ENCODE measurements at places on chromosomes 13 and 19.

GRCh38 chr13:103030776-103031175 is 35.4 kb downstream of the SLC10A2 start:
- no peak for DNase-seq

GRCh38 chr13:61778531-61778930 is 362.9 kb upstream of the PCDH20 start:
- no peak for DNase-seq

DNA sequence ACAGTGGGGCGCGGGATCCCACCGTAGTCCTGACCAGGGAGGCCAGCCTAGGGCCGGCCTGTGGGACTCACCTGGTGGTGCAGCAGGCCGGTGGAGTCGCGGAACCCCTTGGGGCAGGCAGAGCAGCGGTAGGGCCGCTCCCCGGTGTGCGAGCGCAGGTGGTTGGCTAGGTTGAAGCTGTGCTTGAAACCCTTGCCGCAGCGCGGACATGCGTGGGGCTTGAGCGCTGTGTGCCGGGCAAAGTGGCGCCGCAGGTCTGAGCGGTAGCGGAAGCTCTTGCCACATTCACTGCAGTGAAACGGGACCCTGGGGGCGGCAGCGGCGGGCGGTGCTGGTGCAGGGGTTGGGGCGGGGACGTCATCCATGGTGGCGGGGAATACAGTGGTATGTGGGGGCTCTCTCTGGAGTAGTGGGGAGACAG is 1.8 kb downstream of the FIZ1 start:
- no peak for DNase-seq

- no peak for DNase-seq
Observed at GRCh38 chr13:24851546-24851945, 87.6 kb downstream of the RNF17 start.

GRCh38 chr19:8161135-8161646 is 11.8 kb upstream of the FBN3 start:
- DNase-seq = peak; percentile 20

DNA sequence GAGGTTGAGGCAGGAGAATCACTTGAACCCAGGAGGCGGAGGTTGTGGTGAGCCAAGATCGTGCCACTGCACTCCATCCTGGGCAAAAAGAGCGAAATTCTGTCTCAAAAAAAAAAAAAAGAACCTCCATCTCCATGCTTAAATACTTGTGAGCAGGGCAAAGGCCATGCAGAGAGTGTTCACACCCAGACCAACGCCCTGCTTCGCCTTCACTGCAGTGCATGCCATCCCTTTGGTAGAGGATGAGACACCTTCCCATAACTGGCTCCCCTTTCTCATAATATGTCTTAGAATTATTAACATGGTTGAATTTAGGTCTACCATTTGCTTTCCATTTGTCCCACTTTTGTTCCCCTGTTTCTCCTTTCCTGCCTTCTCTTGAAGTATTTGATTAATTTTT is 15.4 kb downstream of the BBC3 start:
- no peak for DNase-seq

DNA sequence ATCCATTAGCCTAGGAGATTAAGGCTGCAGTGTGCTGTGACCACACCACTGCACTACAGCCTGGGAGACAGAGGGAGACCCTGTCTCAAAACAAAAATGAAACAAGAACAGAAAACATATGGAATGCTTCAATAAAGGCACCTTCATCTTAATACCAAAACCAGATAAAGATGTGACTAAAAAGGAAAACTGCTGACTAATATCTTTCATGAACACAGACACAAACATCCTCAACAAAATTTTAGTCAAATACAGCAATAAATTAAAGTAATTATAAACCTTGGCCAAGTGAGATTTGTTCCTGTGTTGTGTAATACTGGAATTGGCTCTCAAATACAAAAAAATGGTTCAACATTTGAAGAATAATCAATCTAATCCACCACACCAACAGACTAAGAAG is 103.5 kb downstream of the PRR20E start:
- no peak for DNase-seq

DNA sequence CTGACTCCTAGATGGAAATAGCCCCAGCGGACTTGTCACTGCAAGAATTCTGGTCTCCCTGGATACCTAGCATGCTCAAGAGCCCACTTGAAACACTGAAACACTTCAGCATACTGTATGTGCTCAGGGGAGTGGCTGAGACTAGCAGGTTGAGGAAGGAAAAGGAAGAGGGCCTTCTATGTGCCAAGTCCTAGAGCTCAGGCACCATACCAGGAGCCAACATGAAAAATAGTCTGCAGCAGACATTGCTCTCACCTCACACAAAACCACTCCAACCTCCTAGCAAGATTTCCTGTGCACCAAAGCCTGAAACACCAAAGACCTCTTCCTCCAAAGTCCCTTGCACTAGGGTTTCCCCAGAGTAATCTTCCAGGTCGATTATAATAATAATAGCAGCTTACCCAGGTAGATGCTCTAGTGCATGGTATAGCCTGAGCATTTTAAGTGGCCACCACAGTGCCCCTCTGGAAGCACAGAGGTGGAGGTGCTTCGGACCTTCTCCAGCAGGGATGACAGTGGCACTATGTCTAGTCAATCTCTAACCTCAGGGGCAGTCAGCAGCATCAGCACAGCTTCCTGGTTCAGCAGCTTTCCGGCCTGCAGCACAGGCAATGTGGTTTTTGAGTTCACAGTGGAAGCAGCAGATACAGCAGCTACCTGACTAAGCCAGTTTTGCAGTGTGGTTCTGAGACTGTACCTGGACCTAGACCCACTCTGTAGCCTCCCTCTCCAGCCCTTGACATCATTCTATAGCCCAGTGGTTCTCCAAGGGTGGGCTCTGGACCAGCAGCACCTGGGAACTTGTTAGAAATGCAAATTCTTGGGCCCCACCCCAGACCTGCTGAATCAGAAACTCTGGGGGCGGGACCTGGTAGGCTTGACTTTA is 45.6 kb upstream of the UBE2L5 start:
- peak; percentile 59 for DNase-seq

DNA sequence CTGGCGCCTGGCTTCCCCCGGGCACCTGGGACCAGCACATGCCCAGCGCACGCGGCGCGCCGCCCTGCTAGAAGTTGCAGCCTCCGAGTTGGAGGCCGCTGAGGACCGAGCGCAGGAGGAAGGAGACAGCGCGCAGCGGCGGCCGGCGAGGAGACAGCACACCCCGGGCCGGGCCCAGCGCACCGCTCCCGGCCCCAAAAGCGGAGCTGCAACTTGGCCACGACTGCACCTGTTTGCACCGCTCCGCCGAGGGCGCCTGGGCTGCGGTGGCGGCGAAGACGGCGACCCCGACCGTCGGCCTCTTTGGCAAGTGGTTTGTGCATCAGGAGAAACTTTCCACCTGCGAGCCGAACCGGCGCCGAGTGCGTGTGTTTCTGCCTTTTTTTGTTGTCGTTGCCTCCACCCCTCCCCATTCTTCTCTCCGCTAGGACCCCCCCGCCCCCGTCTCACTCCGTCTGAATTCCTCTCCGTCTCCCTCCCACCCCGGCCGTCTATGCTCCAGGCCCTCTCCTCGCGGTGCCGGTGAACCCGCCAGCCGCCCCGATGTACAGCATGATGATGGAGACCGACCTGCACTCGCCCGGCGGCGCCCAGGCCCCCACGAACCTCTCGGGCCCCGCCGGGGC is at the start of gene SOX1:
SOX1 (plus strand) TSS at position 34 of the 626 bp plus-strand sequence; CDS start at position 544, 510 bp downstream.
- no peak for DNase-seq

GRCh38 chr13:24118576-24118975 is 41.9 kb upstream of the SPATA13 start:
- DNase-seq = no peak

DNA sequence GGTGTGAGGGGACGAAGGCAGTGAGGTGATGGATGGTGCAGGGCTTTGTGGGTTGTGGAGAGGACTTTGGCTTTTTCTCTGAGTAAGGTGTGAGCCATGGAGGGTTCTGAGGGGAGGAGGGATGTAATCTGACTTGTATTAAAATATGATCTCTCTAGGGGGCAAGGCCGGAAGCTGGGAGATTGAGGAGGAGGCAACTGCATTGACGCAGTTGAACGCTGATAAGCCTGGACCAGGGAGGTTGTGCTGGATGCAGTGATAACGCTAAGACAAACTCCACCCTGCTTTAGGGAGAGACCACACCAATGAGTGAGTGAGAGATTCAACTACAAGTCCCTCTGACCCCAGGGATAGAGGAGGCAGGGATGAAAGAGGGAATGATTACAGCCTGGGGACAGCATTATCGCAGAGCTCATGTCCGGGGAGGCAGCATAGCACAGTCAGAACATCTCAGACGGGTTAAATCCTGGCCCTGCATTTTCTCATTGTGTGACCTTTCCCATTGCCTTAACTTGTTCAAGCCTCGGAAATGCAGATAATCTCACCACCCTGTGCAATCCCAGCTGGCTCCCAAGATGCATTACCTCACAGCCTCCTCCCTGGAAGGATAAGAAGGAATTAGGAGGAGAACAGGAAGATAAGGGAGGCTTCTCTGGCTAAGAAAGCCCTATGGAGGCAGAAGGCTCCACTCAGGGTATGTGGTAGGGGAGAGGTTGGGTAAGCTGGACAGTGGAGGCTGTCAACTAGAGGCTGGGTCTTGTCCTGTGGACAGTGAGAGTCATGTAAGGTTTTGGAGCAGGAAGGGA is 124.2 kb downstream of the CACNA1A start:
- DNase-seq = no peak

GRCh38 chr13:53079691-53080090 is 51.1 kb downstream of the OLFM4 start:
- no peak for DNase-seq

DNA sequence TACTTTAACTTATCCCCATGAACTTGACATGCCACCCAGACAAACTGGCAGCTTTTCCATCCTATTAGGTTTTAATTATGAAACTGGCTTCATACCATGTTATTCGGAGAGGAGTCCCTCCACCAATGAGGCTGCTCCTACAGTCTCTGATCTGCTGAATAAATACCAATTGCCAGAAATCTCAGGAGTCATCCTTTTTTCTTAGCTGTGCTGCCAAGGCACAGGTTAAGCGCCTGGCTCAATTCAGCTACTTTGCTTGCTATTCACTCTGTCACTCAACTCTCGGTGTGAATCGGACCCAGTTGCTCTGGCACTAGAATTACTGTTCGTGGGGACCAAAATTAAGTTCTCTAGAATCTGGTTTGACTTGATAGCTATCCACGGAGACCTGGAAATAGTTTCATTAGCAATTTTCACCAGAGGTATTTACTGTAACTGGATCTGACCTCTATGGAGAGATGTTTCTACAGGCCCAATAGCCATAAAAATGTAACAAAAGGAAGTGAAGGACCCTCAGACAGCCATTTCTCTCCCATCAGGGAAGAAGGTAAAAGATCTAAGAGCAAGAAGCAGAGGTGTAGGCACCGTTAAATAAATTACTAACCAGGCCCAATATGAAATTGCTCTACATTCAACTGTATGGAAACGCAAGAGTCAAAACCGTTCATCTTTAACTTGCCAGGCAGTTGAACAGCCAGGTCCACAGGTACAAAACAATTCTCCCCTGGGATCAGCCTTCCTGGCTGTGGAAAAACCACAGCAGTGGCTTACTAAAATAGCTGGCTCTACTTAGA is 5.4 kb downstream of the ZC3H4 start:
- no peak for DNase-seq

GRCh38 chr19:1969176-1970002 is 28.4 kb downstream of the CSNK1G2 start:
- no peak for DNase-seq

DNA sequence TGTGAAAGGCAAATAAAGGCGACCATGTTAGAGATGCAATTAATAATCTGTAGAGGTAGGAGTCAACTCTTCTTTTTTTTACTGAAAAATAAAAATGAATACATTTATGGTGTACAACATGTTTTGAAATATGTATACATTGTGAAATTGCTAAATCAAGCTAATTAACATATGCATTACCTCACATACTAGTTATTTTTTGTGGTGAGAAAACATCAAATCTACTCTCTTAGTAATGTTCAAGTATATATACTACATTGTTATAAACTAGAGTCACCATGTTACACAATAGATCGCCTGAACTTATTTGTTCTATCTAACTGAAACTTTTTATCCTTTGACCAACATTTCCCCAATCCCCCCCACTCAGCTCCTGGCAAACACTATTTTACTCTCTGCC is 143.2 kb downstream of the POU4F1 start:
- no peak for DNase-seq

GRCh38 chr13:32135056-32135390 is 103.4 kb downstream of the FRY start:
- DNase-seq = no peak

GRCh38 chr19:18168673-18169381 is 4.8 kb upstream of the IFI30 start:
- no peak for DNase-seq

- no peak for DNase-seq
Observed at GRCh38 chr13:50116430-50116973, 101.3 kb downstream of the KCNRG start.

DNA sequence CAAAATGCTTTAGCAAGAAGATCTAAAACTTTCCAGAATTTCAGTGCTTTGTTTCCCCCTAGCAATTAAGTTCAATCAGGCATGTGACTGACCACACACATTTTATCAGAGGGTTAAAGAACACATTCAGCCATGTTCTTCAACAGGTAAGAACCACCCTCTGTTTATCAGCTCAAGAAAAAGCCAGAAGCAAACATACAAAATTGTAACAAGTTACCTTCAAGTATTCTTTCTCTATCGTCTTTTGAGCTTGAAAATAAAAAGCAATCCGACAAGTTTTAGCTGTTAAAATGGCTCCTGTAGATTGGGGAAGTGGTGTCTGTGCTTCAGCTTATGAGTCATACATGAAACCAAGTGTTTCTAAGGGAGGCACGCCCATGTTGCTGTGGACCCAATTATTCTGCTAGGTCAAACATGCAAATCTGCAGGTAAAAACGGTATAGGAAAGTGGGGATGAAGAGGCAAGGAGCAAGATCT is at the start of gene ELF1:
ELF1 (minus strand) TSS at position 306 of the 477 bp plus-strand sequence. CDS start 37,262 bp downstream, outside the sequence.
- DNase-seq = peak; percentile 24

DNA sequence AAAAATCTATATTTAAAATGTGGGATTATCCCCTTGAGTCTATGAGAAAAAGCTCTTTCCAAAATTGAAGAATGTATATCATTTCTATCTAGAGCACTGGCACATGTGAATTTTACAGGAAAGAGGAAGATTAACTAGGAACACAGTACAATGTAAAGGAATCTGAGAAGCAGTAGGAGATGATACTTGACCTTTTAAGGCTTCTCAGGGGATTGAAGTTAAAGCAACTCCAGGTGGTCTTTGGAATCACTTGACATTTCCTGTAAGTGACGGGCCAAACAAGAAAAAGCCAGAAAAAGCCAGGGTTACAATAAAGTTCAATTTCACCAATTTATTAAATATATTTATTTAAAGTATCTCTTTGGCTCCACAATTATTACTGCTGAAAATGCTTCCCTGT is 1373.9 kb downstream of the OLFM4 start:
- DNase-seq = no peak

All from activated CD4-positive, alpha-beta T cell treated with anti-CD3 and anti-CD28 coated beads, Interleukin-2, amount 50 U/mL, for 48 hours (primary cell).